Stimulated activated CD8-positive, alpha-beta memory T cell treated with anti-CD3 and anti-CD28 coated beads, Interleukin-7, amount 100 ng/mL, for 4 hours (primary cell): ENCODE measurements at places on chromosomes 1 and 21.

DNA sequence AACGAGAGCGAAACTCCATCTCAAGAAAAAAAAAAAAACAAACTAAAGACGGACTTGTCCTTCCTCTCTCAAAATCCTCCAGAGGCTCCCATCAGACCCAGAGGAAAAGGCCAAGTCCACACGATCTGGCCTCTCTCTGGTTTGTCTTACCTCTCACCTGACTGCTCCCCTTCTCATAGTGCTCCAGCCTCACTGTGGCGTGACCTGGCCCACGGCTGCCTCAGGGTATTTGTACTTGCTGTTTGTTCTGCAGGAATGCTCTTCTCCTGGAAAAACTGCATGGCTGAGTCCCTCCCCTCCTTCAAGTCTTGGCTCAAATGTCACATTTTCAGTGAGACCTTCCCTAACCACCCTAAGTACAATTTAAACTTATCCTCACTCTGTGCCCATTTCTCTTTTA, 8.0 kb upstream of the BRWD1 start:
- no peak for DNase-seq

- DNase-seq, result no peak
These were observed at the start of gene CDK18 for GRCh38 chr1:205504311-205505075. Gene CDK18 (plus strand): TSS chr1:205504669. CDS start chr1:205523168, 18,499 bp downstream.

- DNase-seq, result no peak
These were observed 17.3 kb downstream of the LCE4A start for GRCh38 chr1:152725261-152725660.

DNA sequence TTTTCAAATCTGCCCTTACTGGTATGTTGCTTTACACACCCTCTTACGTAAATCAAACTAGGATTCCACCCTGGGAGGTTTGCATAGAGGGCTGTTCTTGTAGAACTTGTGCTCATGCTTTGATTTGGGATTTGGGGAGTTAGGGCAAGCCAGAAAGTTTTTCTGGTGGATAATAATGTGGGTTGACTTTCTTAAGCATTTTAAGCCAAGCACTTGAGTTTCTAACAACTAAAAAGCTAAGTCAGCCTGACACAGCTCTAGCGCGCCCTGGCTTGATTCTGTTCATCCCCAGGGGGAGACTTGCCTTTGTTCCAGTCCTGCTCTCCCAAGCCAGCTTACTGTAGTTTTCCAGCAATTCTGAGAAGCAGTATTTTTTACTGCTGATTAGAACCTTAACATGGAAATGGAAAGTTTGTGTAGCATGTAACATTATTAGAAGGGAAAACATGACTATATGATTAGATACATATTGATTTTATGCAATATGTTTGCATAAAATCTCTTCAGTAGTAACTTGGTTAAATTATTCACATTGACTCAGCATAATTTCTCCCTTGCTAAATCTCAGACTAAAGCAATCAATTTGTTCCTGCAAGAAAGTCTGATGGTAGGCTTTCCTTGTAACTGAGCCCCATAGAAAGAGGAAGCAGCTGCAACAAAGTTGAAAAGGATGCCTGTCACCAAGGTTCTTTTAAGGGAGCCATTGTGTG, 11.0 kb upstream of the PGD start:
- no peak for DNase-seq

DNA sequence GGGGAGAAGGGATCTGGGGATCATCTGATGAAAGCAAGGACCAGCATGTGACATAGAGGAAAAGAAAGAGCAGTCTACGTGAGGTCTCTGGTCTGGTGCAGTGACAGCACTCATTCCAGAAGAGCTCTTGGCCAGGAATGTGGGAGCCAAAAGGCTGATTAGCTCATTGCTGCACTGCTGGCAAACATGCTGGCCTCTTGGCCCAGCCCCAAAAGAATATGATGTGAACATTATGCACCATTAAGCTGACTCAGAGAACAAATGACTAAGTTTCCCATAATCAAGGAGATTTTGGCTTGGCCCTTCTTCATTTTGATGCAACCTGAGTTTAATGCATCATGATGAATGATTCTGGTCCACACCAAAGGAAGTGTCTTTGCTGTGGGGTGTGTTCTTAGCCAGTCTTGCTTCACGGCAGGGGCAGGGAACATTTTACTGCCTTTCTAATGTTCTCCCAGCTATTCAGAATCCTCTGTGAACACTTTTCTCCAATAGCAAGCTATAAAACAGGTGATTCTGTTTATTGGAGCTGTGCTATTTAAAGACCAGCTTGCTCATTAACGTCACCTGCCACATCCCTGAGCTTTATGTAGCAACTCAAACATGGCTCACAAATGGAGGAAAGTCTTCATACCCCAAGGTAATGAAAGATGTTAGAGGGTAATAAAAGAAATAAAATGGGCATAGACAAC, 55.1 kb downstream of the PCBP3 start:
- no peak for DNase-seq
